Prostate gland (tissue), 2 donors: ENCODE measurements at places on chromosomes 3 and 15. TPM values are rescaled to one million over a fixed set of nuclear protein-coding genes. Genes with fewer than 3 reads are reported as not detected.

FEZF2 gene
- not detected for total RNA-seq

ST8SIA2 gene
- 2.3 TPM for total RNA-seq

GNL3 gene
- total RNA-seq = 50.7 TPM

ROPN1B gene
- total RNA-seq = 2.2 TPM

EIF4G1 gene
- 370 TPM for total RNA-seq

SERPINI1 gene
- total RNA-seq = 15.3 TPM

TMCO5A gene
- total RNA-seq = not detected

GOLGA6L7 gene
- total RNA-seq = 2.7 TPM

ALDH1A3 gene
- total RNA-seq = 240 TPM

C2CD4A gene
- total RNA-seq = 0.36 TPM

SKOR1 gene
- 0.59 TPM for total RNA-seq

TLR9 gene
- total RNA-seq = 0.17 TPM

BCHE gene
- 1.8 TPM for total RNA-seq

CLRN1 gene
- total RNA-seq = 0.23 TPM

SYNPR gene
- total RNA-seq = not detected

FAM227B gene
- total RNA-seq = 12.9 TPM

XYLB gene
- 4.9 TPM for total RNA-seq

ZPLD1 gene
- 0.28 TPM for total RNA-seq

NPAP1 gene
- total RNA-seq = not detected

SLCO2A1 gene
- 46.7 TPM for total RNA-seq

CCR8 gene
- not detected for total RNA-seq

PCOLCE2 gene
- 11.0 TPM for total RNA-seq

TNNC1 gene
- total RNA-seq = 2.7 TPM

MUSTN1 gene
- total RNA-seq = 14.4 TPM

CAMP gene
- total RNA-seq = not detected

SFMBT1 gene
- total RNA-seq = 37.4 TPM

GNAT1 gene
- total RNA-seq = not detected

MAN2A2 gene
- 113 TPM for total RNA-seq

MLF1 gene
- 7.1 TPM for total RNA-seq

ASB14 gene
- total RNA-seq = not detected

KCTD6 gene
- total RNA-seq = 7.2 TPM

GOLGA8S gene
- total RNA-seq = 0.05 TPM

CADPS gene
- total RNA-seq = 7.7 TPM

CRYBG3 gene
- total RNA-seq = 22.0 TPM

FHIT gene
- 6.4 TPM for total RNA-seq

CMTM8 gene
- total RNA-seq = 30.3 TPM

GPR171 gene
- total RNA-seq = 0.18 TPM

PAQR5 gene
- total RNA-seq = 0.17 TPM

DUOXA2 gene
- not detected for total RNA-seq

ECE2 gene
- total RNA-seq = not detected

FBXO45 gene
- total RNA-seq = 6.1 TPM

CFAP91 gene
- total RNA-seq = 2.5 TPM

ISY1 gene
- total RNA-seq = 29.1 TPM

OR4F15 gene
- not detected for total RNA-seq

MNS1 gene
- total RNA-seq = 4.5 TPM

CCDC80 gene
- 18.4 TPM for total RNA-seq

PLA1A gene
- total RNA-seq = 2.8 TPM

TUSC7 gene
- not detected for total RNA-seq

GOLGA6L10 gene
- total RNA-seq = 0.36 TPM

B4GALT4 gene
- total RNA-seq = 19.0 TPM

PLS1 gene
- total RNA-seq = 6.4 TPM

C3orf85 gene
- not detected for total RNA-seq

EFCAB12 gene
- 6.2 TPM for total RNA-seq

FETUB gene
- total RNA-seq = not detected
